ENCODE measurements at places on chromosomes 2 and 18.

DNA sequence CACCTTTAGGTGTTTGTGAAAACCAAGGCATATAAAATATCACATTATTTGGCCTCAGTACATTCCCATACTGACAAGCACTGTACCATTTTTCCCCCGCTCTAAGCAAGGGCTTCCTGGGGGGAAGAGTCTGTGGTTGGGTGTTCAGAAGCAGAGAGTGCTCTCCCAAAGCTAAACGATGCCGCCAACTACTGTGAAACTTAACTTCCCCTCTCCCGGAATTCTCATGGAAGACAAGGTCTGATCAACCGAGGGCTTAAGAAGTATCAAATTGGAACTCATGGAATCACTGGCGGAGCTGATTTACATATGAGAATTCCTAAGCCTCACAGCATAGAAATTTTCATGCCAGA is 433 bp upstream of the MFF start:
- no peak for DNase-seq

DNA sequence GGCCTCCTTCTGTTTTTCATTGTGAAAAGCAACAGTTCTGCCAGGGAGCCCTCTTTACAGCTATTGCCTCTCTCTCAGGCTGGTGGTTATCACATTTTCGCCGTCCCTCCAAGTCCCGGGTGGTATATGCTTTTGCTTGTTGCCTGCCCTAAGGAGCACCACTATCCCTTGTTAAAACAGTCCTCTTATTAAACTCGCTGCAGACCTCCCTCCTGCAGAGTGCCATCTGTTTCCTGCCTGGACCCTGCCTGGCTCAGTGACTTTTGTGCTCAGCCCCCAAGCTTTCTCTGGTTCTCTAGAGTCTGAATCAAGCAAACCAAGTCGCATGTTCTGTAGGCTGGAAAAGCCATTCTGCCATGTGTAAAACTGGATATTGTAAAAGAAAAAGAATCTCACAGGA is 72.1 kb upstream of the FHL2 start:
- no peak for DNase-seq

DNA sequence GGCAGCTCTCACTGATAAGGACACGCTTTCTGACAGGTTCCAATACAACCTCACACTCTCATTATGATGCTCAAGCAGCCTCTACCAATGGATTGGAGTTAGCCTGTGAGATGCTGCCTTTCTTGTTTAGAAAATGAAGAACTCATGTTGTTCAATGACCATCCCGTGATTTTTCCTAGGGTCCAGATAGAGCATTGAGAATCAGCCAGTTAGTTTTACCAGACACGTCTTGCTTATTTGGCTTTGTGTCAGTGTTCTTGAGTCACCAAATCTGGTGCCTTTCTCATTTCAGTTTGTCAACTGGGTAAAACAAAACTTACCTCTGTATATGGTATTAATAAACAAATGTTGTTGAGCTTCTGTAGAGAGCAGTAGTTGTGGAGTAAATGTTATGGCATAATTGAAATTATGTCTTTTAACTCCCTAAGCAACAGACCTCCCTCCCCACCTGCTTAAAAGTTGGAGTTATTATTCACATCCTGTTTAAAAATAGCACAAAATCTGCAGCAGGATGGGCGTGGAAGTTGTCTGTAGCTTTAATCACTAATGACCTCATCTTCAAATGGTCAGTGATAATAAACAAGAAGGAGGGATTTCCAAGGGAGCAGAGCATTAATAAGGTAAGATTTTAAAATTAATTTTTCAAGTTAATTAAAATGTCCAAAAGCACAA is 167.3 kb downstream of the HRH4 start:
- peak; percentile 21 for DNase-seq

GRCh38 chr2:152186262-152186661 is 10.7 kb upstream of the STAM2 start:
- no peak for DNase-seq

- DNase-seq = no peak
Observed at GRCh38 chr2:152588998-152589397, 128.3 kb downstream of the PRPF40A start.

- DNase-seq = no peak
Observed at GRCh38 chr18:56574861-56575260, 63.5 kb downstream of the TXNL1 start.

DNA sequence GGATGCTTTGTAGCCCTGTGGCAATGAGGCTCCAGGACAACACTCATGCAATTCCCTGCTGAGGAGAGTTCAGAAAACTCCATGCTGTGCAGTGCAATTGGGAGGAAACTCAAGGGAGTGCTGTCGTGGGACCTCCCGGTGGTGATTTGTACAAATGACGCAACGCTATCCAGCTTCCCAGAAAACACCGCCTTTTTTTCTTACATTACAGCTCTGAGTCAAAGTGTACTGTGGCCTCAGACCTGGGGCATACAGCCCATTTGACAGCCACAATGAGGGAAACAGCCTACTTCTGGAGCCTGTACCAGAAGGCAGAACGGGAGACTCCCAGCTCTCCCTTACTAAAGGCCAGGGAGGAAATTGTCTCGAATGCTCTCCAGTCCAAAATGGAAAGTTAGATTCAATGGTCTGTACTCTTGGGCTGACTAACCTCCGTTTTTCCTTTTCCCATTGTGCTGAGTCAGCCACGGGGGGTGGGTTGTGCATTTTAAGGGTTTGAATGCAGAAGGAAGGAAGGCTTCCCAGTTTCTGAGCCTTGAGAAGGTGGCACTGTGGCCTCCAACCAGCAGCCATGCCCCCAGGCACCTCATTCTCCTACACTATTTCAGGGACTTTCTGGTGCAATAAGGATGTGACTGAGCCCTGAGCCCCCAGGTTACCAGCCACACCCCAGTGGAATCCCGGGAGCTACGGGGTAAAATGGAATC is 16.4 kb upstream of the CYP1B1 start:
- peak; percentile 96 for DNase-seq

DNA sequence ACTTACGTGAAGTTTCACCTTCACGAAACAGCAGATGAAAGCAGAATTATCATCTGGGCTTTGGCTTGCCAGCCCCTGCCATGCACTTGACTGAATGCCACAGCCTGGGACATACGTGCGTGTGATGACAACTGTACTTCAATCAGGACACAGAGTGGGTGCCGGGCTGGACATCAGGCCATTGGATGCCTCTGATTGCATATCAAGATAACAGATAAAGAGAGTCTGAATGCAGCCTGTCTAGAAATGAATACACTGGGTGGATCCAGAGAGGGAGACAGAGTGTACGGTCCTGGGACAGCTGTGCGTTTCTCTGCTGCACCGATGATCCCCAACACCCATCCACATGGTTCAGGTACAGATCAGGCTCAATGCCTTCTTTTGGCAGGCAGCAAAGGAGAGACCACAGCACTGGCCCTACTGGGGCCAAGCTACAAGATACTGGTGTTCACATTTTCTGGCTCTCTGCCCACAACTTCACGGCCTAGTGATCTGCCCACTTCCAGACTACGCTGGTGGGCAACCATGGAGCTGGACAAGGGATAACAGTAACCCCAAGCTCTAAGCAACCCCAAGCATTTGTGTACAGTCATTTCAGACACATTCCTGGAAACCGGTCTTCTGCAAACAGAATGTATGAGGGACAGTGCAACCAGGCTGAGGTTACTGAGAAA is 35.6 kb downstream of the FBLN7 start:
- no peak for DNase-seq

DNA sequence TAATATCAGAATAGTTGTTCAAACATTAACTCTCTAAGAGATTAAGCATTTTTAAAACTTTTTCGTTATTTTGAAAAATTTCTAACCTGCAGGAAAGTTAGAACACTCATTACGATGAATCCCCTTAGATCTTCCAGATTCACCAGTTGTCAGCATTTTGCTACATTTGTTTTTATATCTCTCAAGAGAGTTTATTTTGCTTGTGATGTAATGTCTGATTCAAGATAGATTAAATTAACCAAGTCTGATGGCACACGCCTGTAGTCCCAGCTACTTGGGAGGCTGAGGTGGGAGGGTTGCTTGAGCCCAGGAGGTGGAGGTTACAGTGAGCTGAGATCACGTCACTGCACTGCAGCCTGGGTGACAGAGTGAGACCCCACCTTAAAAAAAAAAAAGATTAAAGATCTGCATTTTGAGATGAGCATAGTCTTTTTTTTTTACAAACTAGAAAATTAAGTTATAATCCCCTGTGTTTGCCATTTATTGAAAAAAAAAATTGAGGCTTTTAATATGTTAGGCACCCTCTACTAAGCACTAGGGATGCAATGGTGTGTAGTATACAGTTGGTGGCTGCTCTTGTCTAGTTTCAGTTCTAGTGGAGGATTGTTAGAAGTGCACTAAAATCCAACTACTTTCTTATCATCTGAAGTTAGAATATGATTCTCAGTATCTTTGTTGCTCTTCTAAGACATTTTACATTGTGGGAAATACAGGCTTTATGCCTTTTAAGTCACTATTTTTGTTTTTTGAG is 20.9 kb downstream of the RAB10 start:
- peak; percentile 30 for DNase-seq

- DNase-seq = no peak
Observed at GRCh38 chr2:231341100-231341499, 54.4 kb upstream of the B3GNT7 start.

DNA sequence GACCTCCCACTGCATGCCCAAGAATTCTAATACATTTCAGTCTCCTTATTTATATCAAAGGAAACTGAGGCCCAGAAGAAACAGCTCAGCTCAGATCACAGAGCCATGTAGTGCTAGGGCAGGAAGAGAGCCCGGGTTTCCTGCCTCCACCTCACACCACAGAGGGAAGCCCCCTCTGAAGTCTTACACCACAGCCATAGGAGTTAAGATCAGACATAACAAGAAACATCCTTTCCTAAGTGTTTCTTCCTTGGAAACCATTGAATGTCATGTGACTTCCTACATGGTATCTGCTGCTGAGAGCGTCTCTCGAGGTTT is 102.1 kb downstream of the MTCL1 start:
- DNase-seq = no peak

DNA sequence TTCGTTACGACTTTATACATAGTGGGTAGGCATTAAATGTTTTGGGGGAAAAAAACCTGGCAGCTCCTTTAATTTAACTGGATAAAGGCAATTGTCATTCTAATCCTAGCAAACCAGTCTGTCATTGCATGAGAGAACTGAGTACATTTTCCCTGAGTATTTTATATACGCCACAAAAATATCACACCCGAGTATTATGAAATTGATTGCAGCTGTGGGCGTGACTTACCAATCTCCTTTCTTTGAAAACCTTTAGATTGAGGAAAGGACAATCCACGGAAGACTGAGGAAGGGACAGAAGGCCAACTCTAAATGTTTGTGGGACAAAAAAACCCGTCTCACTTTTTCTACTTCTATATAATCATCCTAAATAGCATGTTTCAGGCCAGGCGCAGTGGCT is 9.0 kb downstream of the TM4SF20 start:
- no peak for DNase-seq

- DNase-seq = peak; percentile 87
Observed at GRCh38 chr18:50853863-50854271, 25.1 kb upstream of the ME2 start.

DNA sequence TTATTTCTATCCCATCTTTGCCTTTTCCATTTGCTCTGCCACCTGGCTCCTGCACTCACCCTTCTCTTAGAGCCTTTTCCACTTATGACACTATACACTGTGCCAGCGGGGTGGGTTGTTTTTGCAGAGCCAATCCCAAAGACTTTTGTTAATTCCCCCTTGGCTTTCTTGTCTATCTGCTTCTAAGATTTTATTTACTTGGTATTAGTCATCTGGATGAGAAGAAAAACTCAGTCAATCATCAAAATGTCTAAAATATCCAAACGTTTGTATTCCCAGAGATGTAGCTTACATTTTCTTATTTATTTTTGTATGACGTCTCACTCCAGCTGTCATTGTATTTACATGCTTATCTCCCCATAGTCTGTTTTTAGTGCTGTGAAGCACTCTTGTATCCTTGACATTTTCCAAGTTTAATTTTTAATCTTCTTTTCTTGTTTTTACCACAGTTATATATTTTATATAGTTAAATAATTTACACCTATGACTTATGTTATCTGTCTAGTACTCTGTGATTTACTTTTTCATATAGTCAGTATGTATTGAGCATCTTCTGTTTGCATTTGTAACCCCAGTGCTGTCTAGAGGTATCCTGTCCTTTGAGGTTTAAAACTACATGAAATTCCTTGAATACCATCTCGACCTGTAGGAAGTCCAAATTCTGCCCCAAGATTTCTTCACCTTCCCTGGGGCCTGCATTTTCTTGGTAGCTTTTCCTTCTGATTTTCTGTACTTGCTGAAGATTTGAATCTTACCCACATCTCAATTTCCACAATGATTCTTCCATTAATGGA is 55.1 kb downstream of the COL4A3 start:
- no peak for DNase-seq

All from fibroblast of mammary gland (primary cell).